SHP77 (cell line): ENCODE measurements at places on chromosomes 16 and 17.

DNA sequence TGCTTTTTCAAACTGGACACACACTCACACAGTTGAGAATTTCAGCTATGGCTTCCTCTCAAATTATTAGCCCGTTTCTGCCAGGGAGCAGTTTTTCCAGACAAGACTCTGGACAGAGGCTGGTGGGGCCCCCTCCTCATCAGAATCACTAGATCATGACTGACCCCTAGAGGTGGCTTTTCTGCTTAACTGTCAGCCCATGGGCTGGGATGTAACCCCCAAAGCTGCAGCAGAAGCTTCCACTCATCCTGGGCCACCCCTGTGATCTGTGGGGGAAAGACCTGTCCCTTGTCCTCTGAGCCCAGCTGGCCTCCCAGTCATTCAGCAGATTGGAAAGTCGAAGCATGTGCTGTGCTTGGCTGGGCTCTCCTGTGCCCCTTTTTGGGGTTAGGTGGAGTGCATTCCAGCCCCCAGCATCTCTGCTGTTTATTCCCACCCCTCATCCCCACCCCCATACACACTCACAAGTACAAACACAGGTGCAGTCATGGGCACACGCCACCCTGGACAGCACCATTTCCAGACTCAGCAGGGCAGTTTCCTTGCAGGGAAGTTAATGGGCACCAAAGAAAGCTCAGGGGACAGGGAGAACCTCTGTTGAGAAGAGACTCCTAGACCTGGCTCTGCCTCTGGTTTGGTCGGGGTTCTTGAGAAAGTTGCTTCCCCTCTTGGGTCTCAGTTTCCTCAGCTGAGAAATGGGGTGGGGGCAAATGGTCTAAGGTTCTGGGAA, 77.6 kb upstream of the RBL2 start:
- no peak for DNase-seq

GRCh38 chr16:55900616-55901393, 25.6 kb upstream of the CES5A start:
- no peak for DNase-seq

DNA sequence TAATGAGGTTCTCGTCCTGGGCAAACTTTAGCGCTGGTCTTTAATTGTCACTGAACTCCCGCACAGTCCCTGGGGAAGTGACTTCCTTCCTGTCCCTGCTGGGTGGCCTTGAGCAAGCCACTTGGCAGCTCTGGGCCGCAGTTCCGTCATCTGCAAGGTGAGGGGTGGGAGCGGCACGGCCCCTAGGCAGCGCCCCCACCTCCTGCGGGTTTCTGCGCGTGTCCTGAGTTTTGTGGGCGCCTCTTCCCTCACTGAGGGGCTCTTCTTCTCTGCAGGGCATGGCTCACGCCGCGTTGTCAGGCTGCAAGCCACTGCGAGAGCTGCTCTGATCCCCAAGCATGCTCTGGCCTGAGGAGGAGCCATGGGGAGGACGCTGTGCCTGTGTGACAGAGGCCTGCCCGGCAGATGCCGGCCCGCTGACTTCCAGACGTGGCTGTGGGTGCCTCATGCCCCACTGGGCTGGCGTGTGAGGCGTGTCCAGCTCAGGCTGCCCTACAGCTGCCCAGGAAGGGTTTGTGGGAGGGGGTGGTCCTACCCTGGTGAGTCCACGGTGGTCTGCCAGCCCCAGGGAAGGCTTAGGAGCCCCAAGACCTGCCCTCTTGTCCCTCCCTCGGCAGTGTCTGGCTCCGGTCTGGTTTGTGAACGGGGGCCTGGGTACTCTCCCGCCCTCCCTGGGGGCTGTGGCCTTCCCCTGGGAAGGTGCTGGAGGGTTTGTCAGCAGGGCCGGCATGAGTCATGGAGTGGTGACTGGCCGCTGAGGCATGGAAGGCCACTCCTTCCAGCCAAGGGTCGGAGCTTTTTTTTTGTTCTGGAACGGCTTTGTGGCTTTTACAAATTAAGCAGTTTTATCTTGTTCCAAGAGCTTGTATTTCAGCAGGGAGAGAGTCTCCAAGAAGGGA, 182.0 kb downstream of the SEC14L1 start:
- DNase-seq, result no peak

DNA sequence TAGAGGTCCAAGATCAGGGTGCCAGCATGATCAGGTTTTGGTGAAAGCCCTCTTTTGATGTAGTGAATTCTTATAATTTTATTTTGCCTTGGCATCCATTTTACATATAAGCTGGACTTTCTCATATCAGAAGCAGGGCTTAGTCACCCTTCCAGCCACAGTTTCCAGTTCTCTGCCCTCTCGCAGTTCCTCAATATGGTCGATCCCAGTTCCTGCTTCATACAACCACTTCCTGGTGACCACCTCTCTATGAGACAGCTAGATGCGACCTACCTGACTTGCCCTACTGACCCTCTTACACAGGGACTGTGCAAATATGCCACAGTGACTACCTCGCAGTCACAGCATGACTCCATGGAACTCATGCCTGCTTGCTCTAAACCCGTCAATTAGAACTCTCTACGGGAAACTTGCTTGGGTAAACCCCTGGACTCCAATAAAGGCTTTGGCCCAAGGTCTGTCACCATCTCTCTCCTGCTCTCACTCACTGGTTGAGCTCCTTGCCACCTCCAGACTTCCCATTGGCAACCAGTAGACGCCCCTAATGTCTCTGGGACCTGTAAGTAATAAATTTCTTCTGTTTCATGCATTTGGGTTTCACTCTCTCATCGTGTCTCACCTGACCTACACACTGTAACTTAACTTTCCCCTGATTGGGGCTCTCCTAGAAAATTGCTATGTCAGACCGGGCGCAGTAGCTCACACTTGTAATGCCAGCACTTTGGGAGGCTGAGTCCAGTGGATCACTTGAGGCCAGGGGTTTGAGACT, 21.4 kb downstream of the CD300LG start:
- DNase-seq, result no peak

- no peak for DNase-seq
Observed at GRCh38 chr16:13913374-13914292, 6.3 kb upstream of the ERCC4 start.

GRCh38 chr17:22692066-22692805, 999.9 kb downstream of the KCNJ18 start:
- DNase-seq, result no peak

- no peak for DNase-seq
Observed at GRCh38 chr17:76926237-76926866, 58.1 kb downstream of the MGAT5B start.

DNA sequence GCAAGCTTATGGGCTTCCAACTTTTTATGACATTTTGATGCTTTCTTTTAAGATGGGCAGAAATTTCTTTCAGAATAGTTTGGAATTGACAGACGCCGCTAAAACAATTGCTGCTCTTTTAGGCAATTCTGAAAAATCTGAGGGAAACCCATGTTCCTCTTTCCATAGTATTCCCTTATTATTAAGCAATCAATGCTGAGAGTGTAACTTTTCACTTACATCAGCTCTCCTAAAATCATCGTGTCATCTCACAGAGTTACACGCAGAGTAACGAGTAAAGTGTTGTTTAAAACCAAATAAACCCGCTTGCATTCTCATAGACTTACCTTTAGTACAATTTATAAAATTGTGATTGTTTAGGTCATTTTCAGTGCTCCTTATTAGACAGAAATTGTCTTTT, 150.6 kb downstream of the MAF start:
- no peak for DNase-seq

DNA sequence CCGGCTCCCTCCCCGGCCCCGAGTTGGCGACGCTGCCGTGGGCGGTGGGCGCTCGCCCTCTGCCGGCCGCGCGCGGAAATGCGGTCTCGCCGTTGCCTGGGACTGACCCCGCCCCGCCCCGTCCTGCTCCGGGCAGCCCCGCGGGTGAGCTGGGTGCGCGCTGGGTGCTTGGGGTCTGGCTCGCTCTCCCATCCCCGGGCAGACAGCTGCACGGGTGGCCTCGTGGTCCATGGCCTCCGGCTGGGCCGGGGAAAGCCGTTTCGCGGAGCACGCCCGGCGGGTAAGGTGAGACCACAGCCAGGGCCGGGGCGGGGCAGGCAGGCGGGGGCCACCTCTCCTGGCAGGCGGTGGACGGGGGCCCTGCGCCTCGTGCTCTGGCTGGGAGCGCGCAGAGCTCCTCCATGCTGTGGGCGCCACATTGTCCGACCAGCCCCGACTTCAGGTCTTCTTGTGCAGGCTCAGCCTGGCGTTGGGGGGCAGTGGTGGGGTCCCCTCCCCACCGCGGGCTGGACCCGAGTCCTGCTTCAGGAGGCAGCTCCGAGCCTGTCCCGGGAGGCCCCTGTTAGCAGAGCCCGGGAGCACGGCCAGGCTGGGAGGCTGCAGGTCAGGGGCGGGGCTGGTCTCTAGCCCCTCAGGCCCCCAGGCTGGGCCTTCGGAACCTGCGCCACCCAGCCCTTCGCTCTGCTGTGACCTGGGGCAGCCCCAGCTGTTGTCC, 7.0 kb upstream of the C1QTNF8 start:
- peak; percentile 27 for DNase-seq

- no peak for DNase-seq
Observed at GRCh38 chr16:10947211-10947787, 2.9 kb downstream of the CLEC16A start.

- no peak for DNase-seq
Observed at GRCh38 chr16:29667755-29668154, 4.7 kb downstream of the SPN start.

GRCh38 chr16:53964145-53964790, 260.3 kb downstream of the FTO start:
- DNase-seq, result no peak

- no peak for DNase-seq
Observed at GRCh38 chr16:23902034-23902747, 66.4 kb downstream of the PRKCB start.

DNA sequence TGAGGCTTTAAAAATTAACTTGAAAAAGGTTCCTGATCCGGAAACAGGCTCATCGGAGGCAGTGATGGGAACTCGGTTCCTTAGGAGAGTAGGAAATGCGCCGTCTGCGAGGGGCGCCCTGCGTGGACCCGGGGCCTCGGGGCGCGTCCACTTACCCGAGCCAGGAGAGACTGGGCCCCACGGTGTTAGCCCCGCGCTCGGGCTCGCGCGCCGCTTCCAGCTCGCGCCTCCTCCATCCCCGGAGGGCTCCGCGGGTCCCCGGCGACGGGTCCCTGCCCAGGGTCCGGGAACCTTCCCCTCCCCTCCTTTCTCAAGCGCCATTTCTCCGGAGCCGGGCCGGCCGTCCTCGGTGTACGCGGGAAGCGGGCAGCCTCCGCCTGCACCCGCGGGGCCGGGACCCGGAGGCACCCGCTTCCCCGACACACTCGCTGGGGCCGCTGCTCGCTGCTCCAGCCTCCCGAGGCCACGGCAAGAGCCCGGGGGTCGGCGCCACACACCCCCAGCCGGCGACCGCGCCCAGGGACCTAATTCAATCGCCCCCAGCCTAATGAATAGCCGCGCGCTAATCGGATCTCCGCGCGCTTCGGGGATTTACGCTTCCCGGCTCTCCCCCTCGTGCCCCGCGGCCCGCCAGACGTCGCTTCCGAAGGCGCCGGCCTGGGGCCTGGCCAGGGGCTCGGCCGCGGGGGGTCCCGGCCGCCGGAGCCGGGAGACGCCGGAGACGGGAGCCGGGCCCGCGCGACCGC, 2.2 kb upstream of the BAHCC1 start:
- no peak for DNase-seq

- DNase-seq, result peak; percentile 59
Observed at GRCh38 chr16:46929378-46930332, 43.8 kb downstream of the DNAJA2 start.

GRCh38 chr17:61822326-61823285, 40.7 kb downstream of the BRIP1 start:
- DNase-seq, result no peak

GRCh38 chr16:751152-752006, 9.2 kb upstream of the MSLN start:
- no peak for DNase-seq

GRCh38 chr16:58730724-58731370, 3.3 kb downstream of the GOT2 start:
- DNase-seq, result no peak

GRCh38 chr16:53960050-53960812, 256.3 kb downstream of the FTO start:
- DNase-seq, result no peak

DNA sequence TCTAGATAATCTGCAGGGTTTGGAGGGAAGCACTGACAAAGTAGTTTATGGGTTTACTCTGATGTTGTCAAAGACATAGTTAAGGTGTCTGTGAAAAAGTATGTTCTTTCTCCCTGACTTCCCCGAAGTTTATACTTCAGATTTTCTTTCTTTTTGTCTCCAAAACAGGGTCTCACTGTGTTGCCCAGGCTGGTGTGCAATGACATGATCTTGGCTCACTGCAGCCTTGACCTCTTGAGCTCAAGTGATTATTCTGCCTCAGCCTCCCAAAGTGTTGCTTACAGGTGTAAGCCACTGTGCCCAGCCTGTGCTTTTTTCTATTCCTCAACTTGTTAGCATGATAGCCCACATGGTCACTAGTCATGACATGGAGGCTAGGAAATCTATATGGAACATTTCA, 20.9 kb downstream of the SF3B3 start:
- DNase-seq, result no peak

DNA sequence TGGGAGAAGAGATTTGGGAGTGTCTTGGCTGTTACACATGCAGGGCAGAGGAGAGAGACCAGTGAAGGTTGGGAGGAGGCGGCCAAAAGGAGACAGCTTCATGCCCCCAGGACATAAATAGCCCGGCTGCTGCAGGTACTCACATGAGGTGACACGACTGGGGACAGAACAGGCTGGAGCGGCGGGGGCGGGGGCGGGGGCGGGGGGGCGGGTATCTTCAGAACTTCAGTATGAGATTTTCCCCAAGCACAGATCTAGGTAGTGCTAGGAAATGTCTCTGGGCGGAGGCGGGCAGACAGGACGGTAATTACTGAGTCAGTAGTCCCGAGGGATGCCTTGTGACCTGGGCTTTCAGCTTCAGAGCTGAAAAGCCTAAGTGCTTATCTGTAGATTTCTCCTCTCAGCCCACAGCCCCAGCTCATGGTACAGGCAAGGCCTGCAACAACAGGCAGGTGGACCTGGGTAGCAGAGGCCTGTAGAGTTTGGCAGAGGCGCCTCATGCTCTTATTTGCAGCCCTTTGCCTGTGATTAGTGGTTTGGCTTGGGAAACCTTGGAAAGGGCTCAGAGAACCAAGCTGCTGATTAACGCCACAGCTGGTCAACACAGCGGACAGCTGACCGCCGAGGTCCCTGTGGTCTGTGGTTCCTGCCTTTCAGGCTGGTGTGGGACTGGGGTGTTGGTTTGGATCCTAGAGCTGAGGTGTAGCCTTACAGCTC, 24.5 kb downstream of the UNK start:
- DNase-seq, result no peak

- DNase-seq, result no peak
Observed at GRCh38 chr16:60655514-60656153, 1380.6 kb downstream of the CDH8 start.

DNA sequence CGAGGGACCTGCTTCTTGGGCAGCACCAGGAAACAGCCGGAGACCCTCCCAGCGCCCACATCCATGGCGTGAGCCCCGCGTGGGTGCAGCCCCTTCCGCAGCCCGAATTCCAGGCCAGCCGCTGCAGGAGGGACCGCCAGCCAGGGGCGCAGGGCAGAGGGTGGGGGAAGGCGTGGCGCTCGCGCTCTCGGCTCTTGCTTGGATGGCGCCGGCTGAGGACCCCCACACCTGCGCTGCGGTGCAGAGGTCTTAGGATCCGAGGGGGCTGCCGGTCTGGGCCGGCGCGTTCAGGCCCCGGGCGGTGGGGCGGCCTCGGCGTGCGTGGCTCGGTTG, 28.8 kb downstream of the ACTG1 start:
- DNase-seq, result no peak

GRCh38 chr16:3131755-3132377, 3.0 kb upstream of the ZNF213 start:
- DNase-seq, result peak; percentile 63

- DNase-seq, result no peak
Observed at GRCh38 chr16:23514381-23515152, 4.3 kb upstream of the GGA2 start.

GRCh38 chr16:51989637-51990230, 557.2 kb downstream of the TOX3 start:
- DNase-seq, result no peak
